Hematopoietic multipotent progenitor cell (in vitro differentiated cells): ENCODE measurements at places on chromosomes 16 and 17. TPM values are rescaled to one million over a fixed set of nuclear protein-coding genes. Genes with fewer than 3 reads are reported as not detected.

- no peak for DNase-seq
These were observed 63.7 kb downstream of the HS3ST3A1 start for GRCh38 chr17:13537871-13538643.

- DNase-seq = no peak
These were observed 598 bp downstream of the NIP7 start for GRCh38 chr16:69340095-69340644.

- peak; percentile 70 for DNase-seq
These were observed 10.3 kb downstream of the HSPB9 start for GRCh38 chr17:42132941-42133340.

ELAC2 gene
- 115 TPM for total RNA-seq

GRCh38 chr17:4534928-4535666, 20.1 kb downstream of the MYBBP1A start:
- no peak for DNase-seq

GRCh38 chr17:42097691-42098631, at the start of gene ZNF385C:
Gene ZNF385C (minus strand): TSS chr17:42098473. CDS start chr17:42063056, 35,417 bp downstream.
- no peak for DNase-seq
